ENCODE measurements at places on chromosomes 7 and 10. TPM values are rescaled to one million over a fixed set of nuclear protein-coding genes. Genes with fewer than 3 reads are reported as not detected.

GRCh38 chr7:146805082-146805481, 688.5 kb downstream of the CNTNAP2 start:
- DNase-seq, result no peak

The CNTNAP2 gene
- total RNA-seq, result 1.8 TPM

DNA sequence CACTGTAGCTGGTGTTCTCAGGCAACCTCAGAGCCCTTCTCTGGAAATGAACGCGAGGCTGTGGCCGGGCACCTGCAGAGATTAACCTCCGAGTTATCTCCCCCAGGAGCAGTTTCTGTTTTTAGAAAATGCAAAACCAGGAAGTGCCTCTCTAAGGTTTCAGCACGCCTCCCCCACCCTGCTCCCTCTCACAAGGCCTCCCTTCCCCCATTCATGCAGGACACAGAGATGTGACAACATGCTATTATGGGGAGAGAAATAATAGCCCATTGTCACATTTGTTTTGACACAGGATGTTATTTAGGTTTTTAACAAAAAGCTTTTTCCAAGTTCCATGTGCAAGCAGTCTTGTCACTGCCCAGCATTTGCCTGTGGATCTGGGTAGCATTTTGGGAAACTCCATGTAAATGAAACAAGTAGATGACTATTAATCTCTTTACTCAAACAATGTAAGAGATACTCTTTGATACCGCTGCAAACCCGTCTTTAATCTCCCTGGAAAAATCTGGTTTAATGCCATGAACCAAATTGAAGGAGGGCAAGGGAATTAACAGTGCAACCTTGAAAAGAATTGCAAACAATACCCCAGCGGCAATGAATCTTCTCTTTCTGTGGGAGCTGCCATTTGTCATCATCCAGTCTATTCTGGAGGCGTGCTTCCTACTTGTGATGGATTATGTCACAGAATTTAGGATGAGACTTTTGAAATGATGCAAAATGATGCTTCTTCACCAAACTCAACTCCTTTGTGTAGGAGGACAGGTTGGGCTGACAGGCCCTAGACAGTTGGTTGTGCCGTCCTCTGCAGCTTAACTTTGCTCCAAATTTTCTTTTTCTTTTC, 86.5 kb upstream of the NMT2 start:
- no peak for DNase-seq

DNA sequence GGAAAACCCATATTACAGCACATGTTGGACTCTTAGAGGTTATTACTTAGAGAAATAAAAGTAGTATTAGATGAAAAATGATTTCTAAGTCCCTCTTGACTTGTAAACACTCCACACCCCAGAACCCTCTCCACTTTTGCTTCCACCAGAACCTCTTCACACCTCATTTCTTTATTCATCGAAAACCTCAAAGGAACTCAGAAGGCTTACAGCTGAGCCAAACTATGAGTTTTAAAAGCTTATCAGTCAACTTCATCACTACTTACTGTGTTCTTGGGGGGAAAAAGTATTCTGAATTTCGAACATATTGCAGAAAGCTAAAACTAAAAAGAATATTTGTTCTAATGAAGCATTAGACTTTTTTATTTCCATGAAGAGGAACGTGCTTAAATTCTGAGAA, 547.8 kb upstream of the STEAP1 start:
- no peak for DNase-seq

The NPC1L1 gene
- 0.04 TPM for total RNA-seq

The KLF14 gene
- not detected for total RNA-seq

The ANKRD7 gene
- total RNA-seq, result not detected

DNA sequence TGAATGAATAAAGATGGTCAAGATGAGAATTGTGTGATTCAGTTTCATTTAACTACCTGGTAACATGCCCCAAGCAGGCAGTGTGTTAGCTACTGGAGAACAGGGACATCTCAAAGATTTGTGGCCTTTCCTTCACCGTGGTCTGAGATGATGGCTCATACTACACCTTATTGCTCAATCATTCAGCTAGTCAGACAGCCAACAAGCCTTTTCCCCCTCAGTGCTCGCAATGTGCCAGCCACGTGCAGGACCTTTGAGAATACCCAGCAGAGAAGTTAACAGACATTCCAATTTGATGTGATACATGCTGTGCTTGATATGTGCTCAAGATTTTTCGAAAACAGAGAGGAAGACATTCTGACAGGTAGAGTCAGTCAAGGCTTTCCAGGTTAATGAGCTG, 562.8 kb downstream of the SUGCT start:
- no peak for DNase-seq

The OR2A25 gene
- total RNA-seq, result not detected

- DNase-seq, result no peak
These were observed 2.8 kb upstream of the WAPL start for GRCh38 chr10:86524225-86524962.
